A549 (cell line): ENCODE measurements at places on chromosomes 4 and X. TPM values are rescaled to one million over a fixed set of nuclear protein-coding genes. Genes with fewer than 3 reads are reported as not detected.

DNA sequence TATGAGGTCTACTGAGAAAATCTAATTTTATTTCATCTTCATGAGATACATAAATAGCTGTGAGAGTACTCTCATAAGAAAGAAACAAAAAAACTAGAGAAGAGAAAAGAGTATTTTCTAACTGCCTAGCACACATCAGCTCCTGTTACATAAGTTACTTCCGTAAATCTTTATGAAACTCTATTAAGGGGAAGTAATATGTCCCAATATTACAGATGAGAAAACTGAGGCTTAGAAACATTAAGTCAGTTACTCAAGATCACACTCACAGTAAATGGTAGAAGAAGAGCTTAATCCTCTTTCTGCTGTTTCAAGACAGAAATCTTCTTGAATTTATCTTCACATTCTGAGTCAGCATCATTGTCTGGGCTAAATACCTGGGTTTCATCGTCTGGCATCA is 164.1 kb downstream of the DTHD1 start:
- no peak for DNase-seq

- no peak for DNase-seq
These were observed 333.9 kb downstream of the SH2D1A start for GRCh38 chrX:124680287-124680686.

DNA sequence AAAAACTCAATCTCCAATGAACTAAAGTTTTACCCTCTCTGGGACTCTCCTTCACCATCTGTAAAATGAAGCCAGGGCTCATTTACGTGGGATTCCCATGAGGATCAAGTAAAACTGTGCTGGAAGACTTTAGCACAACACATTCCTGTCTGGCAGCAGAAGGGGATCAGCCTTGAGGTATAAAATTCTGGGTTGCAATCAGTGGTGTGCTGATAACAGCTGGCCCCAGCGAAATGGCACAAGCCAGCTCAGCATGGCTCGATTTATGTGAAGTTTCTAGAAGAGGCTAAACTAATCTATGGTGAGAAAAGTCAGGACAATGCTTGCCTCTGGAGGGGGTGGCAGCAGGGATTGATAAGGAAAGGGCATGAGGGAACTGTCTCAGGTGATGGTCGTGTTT is 28.4 kb downstream of the ZNF630 start:
- no peak for DNase-seq

The LRRC66 gene
- 0.12 to 0.21 TPM (median 0.17 TPM) in 3 replicates for polyA plus RNA-seq

DNA sequence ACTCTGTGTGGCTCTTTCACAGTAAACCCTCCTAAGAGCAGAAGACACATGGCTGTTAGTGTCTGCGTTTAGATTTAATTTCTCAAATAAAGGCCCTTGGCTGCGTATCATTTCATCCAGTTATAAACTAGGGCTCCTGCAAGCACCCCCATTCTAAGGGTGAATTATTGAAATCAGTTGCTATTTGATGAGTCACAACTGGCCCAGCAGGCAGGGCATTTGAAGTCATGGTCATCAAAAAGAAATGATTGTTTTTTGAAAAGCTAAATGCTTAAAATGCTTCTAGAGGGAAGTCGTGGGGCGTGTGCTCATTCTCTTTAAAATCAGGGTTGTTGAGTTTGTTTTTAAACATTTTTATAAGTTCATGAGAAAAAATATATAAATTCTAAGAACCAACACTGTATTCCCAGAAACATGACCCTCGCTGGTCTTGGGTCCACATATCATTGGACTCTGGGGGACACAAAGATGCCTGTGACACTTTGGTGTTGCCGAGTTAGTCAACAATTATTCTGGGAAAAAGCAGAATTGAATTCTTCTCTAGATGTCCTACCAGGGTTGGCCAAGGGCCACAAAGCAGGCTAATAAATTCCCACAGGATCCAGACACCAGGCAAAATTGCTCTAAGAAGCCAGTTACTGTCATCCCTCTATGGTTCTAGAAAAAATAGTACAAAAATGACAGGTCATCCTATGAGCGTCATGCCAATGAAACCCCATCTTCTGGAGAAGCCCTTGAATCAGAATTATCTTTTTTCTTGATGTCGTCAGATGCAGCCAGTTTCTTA is 99.5 kb upstream of the MYOZ2 start:
- no peak for DNase-seq

The CXXC4 gene
- polyA plus RNA-seq, result 0.03 to 0.04 TPM (median 0.03 TPM) in 3 replicates

The SAGE1 gene
- polyA plus RNA-seq, result 0.03 to 0.05 TPM (median 0.04 TPM) in 3 replicates

- DNase-seq, result peak; percentile 47
These were observed 136.5 kb downstream of the KDM6A start for GRCh38 chrX:45009371-45010000.

DNA sequence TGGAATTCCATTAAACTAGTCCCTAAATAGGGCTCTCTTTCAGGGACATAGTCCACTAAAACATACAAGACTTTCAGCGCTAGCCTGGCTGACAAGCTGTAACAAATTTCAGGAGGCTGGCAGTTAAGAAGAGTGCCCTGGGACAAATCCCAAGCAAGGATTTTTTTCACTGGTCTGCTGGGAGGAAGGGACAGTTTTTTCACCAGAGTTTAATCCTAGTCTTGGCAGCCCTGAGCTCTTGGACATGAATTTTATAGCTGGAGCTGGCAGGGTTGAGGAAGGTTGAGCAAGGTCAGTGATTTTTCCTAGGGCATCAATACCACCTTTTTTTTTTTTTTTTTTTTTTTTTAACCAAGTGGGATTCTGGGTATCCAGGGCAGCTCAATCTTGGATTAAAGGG is 184.4 kb downstream of the SH2D1A start:
- DNase-seq, result no peak

DNA sequence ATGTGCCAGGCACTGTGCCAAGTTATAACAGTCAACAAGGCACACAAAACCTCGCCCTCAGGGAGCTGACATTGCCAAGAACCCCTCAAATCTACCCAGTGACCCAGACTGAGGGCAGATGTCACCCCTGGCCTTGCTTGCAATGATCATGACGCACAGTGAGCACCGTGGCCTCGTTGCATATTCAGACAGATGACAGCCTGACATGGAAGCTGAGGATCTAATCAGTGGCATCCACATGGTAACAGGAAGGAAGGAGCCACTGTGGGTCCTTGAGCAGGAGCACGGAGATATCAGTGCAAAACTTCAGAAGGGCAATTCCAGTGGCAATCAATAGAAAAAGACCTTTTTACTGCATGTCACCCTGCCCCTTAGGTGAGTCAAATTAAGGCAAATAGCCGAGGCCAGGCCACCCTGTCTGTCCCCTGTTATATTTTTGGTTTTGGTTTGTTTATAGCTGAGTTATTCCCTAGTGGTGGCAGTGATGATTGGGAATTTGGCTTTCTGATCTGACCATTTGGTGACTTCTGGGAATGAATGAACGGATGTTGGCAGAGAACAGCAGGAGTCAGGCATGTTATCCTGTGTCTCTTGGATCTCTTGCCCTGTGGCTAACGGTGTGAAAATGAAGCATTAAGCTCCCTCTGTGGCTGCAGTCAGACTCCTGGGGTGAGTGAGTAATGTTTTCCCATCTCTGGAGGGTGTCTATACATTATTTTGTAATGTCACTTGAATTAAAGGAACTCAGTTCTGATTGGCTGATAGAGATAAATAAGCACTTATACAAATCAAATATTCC is 20.4 kb downstream of the WDR13 start:
- DNase-seq, result no peak

DNA sequence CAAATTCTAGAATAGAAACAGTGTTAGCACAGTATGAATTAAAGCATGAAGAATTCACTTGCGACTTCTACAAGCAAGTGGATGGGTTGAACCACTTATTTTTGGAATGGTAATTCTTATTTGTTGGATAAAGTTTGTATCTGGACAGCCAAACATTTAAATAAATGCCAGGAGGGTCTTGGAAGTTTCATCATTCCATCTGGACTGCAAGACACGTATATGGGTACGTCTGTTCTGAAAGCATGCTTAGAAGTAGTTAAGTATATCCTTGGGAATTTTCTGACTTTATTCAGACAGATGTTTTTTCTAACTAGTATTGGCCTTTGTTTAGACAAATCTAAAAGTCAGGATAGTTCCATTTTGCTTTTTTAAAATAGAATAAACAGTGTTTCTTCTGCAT is 77.5 kb upstream of the CASK start:
- DNase-seq, result no peak

The CNGA1 gene
- polyA plus RNA-seq, result 0.12 TPM in 1 of 3 replicates, not detected in the others

The CSAG2 gene
- not detected in 3 replicates for polyA plus RNA-seq

GRCh38 chr4:70619288-70619687 is 9.3 kb upstream of the ENAM start:
- no peak for DNase-seq

DNA sequence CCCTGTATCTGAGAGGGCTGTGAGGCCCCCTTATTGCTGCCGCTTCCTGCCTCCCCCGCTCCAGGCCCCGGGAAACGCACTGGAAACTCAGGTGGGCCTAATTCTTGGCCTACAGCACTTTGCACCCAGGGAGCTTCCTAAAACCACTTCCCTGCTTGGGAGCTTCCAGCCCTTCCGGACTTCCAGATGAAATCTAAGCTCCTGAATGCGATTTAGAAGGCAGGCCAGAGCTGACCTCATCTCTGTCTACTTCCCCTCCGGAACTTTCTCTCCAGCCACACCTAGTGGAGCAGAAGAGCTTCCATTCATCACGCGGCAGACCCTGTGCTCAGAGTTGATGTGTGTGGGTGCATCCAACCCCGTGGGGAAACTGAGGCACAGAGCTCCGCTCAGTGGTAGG is 84.2 kb downstream of the SORCS2 start:
- no peak for DNase-seq

The KDR gene
- polyA plus RNA-seq, result not detected in 3 replicates

The PHOX2B gene
- polyA plus RNA-seq, result not detected in 3 replicates

The HERC5 gene
- 4.1 to 4.4 TPM (median 4.3 TPM) in 3 replicates for polyA plus RNA-seq

- no peak for DNase-seq
These were observed 39.9 kb upstream of the SPINK2 start for GRCh38 chr4:56861360-56861759.

DNA sequence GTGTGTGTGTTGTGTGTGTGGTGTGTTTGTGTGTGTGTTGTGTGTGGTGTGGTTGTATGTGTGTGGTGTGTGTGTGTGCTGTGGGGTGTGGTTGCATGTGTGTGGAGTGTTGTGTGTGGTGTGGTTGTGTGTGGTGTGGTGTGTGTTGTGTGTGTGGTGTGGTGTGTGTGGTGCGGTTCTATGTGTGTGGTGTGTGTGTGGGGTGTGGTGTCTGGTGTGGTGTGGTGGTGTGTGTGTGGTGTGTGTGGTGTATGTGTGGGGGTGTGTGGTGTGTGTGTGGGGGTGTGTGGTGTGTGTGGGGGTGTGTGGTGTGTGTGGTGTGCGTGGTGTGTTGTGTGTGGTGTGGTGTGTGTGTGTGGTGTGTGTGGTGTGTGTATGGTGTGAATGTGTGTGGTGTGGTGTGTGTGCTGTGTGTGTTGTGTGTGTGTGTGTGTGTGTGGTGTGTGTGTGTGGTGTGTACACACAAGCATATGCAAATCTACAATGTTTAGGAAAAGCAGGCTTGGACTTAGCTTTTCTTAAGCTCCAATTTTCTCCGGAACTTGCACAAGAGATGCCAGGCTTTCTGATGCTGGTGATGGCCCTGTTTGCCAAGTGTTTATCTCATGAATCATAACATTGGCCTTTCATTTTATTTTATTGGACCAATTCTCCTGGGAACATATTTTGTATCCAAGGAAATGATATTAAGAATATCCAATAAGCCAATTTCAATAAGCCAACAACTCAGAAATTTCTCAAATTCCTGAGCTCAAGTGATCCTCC is 148.7 kb downstream of the SPATA18 start:
- DNase-seq, result peak; percentile 14

DNA sequence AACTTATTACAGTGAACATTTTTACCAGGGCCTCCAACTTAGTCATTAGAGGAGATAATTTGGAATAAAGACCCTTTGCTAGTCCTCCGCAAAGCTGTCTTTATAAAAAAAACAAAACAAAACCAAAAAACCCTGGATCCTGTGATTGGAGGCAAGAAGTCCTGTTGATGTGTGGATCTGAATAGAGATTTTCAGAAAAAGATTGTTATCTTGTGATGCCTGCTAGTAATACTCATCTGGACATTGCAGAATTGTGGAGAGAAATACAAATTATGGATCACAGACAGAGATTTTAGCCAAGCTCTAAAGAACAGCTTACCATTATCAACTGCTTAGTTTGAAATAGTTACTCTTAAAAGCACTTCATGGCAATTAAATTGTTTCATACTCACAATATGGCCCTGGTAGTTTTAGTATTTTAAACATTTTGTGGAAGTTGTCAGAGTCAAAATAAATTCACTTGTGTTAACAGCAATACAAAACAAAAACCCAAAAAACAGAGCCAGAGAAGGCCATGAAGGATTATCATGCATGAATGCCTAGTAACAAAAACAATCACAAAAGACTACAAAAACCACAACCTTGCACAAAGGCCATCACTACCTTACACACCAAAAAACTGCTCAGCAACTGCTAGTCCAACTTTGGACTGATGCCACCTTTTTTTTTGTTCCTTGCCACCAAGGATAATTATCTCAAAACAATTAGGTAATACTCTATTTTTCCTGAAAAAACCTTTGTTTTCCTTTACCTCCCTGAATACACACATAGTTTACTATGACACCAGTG is 514.5 kb upstream of the SLIT2 start:
- DNase-seq, result no peak

GRCh38 chrX:107630031-107630689 is 1.9 kb downstream of the PRPS1 start:
- DNase-seq, result no peak

DNA sequence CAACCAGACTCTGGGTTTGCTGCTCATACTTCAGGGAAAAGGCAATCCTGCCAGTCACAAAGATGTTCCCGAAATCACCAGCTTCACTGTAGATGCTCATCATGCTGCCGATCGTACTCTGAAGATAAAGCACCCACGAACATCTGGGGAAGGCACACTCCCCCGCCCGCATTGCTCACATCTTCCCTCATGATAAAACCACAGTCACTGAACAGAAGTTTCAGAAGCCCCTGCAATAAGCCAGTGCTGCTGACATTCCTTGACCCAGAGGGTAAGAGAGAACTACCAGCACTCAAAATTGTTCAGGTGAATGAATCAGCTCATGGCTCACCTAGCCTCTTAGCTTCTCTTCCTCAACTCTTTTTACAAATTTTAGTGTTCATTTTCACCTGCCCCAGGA is 43.1 kb downstream of the SRPX2 start:
- no peak for DNase-seq

DNA sequence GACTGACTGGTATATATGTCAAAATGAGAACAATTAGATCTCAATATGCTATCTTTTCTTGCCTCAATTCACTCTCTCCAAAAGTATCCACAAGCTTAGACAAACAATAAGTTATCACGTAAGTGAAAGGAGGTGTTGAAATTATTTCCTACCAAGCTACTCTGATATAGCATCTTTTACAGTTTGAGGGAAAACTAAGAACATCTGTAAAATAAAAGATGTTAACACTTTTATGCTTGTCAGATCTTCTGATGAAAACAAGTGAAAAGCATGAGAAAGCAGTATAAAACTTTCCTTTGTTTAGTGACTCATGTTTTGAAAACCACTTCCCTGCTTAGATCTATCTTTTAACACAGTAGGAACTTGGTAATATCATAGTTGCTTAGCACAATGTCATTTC is 8.4 kb upstream of the MAB21L2 start:
- no peak for DNase-seq

GRCh38 chr4:81220271-81220670 is 5.2 kb upstream of the PRKG2 start:
- no peak for DNase-seq
